ENCODE measurements at places on chromosomes 5 and 9.
A peak's percentile ranks its signal among the peaks of the same experiment; 100 is the strongest.

- DNase-seq = no peak
Observed at GRCh38 chr5:58071566-58071965, 388.3 kb downstream of the PLK2 start.

GRCh38 chr5:143350751-143351602 is 52.5 kb downstream of the NR3C1 start:
- no peak for DNase-seq

DNA sequence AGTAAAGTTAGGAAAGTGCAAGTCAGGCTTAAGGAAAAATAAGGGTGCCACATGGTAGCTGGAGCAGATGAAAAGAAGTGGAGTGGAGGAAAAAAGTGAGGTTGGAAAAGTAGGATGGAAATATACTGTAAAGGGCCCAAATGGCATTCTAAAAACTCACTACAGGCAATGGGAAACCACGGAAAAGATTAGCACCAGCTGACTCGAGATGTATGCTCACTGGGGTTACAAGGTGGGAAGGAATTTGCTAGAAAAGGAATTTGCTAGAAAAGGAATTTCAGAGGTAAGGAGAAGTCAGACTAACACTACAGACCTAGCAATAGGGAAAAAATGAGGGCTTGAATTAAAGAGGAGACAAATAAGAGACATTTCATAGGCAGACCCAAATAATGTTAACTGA is 3.6 kb downstream of the PSMD5 start:
- DNase-seq = no peak

DNA sequence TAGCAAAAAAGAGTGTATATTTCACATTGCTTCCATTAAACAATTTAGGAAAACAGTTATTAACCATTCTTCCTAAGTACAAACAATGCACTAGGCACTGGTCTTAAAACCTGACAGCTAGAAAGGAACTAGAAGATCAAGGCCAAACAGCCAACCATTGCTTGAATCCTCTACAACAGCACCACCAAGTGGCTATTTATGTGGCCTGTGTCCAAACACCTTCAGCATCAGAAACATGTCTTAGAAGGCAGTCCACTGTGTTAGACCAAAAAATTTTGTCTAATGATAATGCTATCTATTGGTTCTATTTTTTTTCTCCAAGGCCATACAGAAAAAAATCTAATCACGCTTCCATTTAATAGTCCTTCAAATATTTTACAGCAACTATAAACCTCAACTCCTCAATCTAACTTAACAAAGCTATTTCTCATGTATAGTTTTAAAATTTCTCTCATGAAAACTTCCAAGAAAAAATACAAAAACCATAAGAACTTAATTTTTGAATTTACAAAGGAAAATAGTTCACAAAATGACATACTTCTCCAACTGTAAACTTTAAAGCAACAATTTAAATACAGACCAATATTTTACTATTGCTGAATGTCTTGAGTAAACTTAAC is 36.1 kb downstream of the CAAP1 start:
- DNase-seq = peak; percentile 25

- DNase-seq = no peak
Observed at GRCh38 chr5:50886657-50887345, 220.4 kb downstream of the PARP8 start.

- no peak for DNase-seq
Observed at GRCh38 chr5:66180282-66181155, 36.4 kb downstream of the SREK1 start.

DNA sequence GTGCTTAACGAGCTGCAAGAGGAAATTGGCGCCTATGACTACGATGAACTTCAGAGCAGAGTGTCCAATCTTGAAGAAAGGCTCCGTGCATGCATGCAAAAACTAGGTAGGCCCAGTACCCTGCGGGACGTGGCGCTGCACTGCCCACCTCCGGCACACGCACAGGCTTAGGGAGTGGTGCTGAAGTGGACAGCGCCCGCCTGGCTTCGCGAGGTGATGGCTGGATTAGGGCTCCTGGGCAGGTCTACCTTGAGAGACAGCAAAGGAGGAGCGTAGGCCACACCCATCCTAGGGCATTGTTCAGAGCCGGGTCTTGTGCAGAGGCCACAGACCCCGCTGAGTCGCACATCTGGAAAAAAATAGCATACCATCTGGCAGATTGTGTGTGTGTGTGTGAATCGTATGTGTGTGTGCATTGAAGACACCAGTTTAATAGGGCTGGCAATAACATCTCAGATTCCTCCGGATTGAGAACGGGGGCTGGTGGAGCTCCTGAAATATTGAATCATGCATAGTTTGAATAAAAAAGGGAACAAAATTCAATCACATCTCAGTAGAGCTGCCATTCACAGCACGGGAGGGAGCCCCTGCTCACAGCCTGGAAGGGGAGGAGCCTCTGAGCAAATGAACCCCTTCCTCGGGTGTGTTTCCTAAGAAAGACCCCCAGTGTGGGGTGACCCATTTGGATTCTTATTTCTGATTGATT is 11.1 kb downstream of the OLFM1 start:
- no peak for DNase-seq

DNA sequence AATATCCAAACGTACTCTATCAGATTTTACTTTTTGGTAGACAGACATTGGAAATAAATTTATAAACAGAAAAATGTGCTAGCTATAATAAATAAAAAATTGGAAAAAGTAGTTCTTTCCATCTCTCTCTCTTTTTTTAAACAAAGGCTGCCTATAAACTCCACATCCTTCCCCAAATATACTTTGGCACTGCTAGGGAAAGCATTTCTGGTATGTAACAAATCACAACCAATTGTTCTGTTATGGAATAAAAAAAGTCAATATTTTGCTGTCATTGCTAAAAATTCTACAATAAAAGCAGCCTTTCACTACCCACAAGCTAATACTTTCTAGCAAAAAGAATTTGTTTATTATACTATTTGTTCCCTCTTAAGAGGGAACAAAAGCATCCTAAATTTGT is 169.2 kb upstream of the TARS1 start:
- DNase-seq = no peak

DNA sequence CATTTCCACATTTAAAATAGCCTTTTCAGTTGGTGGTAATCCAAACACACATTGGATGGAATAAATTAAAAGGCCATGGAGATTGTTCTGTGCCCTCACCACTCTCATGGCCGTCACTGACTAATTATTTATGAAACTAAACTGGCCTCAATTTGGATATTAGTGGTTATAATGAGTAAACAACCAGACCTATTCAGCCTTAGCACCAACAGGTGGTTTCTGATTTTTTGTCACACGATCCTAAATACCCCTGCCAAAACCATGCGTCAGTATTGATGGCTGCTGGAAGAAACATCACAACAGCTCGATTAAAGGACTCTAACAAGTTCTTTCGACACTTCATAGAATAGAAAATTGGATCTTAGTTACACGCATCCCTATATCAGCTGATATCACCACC is 276.0 kb upstream of the DAP start:
- no peak for DNase-seq

DNA sequence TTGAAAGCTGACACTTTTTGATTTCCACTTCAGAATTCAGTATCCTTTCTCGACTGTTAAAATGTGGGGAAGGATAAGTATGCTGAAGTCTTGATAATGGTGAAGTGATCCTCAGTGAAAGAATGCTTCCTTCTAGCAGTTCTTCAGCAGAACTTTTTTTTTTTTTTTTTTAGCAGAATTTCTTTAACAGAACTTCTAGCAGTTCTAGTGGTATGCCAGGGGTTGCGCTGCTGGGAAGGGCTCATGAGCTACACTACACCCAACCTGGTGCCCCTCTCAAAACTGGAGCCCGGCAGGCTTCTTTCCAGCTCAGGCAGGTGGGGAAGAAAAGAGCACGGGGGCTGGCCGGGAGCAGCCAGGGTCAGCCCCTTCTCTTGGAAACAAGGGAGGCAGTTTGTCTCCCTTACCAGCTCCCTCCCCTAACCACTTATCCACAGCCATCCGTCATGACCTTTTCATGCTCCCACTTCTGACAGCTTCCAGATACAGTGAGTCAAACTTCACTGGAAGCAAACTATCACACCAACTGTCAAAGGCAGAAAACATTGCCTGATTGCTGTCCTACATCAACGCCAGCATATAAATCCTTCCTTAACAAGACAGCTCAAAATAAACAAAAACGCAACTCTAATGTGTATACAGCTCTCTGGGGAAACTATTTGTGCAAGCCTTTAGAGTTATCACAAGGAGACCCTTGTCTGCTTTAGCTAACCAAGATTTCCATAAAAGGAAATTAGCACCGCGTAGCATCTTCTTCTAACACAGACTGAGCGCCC is 211.5 kb downstream of the GAPVD1 start:
- DNase-seq = no peak

GRCh38 chr5:133081036-133081435 is 29.2 kb downstream of the HSPA4 start:
- no peak for DNase-seq

DNA sequence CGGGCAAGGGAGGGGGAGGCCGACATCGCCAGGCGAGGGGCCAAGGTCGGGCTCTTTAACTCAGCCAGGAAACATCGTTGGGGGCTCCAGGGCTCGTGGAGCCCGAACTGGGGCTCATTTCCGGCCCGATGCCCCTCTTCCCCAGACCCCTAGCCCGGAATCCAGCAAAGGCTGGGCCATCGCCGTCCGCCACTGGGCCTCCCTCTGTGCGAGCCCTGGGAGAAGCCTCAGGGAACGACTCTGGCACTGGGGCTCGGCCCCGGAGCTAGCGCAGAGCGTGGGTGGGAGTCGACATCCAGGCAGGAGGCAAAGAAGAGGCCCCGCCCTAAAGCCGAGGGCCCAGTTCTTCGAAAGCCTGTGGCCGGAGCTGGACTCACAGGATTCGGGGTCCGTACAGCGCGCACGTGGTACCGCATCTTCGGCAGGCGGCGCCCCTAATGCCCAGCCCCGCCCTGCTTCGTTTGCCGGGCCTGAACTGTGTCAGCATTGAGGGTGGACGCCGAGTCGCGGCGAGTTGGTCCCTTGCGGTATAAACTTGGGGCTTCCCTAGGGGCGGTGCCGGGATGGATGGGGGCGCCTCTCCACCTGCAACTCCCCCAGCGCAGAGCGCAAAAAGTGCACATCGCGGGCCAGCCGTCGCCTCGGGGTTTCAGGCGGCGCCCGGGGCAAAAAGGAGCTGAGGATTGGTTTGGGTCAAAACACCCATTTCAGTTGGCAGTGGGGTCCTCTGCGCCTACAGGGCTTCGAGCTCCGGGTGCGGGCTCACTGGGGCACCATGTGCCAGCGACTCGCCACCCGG is 3.6 kb upstream of the PAX5 start:
- DNase-seq = no peak
